ENCODE measurements at places on chromosomes 7 and 10.

- no peak for DNase-seq
Measured at GRCh38 chr7:81690251-81690650, 79.6 kb downstream of the HGF start.

DNA sequence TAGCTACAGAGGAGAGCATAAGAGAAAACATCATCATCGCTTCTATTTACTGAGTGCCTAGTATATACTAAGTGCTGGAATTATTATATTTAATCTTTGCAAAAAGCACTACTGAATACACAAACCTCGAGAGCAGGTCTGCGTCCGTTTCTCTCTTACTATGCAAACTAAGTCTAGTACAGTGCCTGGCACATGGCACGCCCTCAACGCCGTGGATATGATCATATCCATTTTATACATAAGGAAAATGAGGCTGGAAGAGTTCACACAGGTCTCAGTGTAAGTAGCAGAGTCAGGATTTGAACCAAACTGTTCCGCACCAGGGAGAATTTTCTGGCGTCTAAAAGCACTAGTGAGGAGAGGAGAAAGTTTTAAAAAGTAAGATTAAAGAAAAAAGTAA is 17.6 kb downstream of the MXI1 start:
- no peak for DNase-seq

DNA sequence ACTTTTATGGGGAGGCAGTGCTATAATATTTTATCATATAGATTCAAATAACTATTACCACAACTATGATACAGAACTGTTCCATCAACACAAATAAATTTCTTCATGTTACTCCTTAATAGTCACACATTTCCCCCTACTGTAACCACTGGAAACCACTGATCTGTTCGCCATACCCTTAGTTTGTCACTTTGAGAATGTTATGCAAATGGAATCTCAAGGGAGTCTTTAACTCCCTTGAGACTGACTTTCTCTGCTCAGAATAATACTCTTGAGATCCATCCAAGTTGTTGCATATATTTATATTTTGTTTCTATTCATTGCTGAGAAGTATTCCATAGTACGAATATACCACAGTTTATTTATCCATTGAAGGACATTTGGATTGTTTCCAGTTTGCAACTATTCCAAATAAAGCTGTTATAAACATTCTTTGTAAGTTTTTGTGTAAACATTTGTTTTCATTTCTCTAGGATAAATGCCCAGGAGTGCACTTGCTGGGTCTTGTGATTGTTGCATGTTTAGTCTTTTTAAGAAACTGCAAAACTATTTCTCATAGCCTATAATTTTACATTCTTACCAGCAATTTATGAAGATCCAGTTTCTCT is 19.7 kb upstream of the PON2 start:
- no peak for DNase-seq

DNA sequence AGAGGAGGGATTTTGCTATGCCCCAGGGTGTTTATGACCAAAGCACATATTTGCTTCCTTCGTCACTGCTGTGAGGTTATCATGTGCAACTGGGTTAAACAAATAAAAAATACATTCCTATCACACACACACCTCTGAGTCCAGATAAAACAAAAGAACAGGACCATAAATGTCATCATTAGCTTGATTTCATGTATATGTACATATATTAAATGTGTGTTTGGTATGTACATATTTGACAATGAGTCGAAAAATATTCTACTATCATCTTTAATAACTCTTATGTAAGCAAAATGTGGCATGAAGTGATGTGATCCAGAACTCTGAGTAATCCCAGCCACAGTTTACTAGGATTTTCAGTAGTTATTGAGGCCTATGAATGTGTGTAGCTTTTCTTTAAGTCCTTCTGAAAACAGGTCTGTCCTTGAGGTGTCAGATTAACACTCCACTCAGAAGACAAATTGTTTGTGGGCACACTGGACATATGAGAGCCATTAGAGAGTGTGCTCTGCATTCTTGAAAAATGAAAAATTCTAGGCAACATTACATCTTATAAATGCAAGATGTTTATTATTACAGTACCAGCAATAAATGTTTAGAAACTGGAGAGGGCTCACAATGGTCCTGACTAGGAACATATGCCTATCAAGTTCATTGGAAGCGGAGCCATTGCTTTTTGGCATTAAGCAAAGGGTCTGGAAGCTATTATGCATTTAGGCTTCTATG is 335.1 kb upstream of the SEMA3A start:
- DNase-seq: no peak

- no peak for DNase-seq
Measured at GRCh38 chr10:99369551-99369950, 40.4 kb downstream of the CNNM1 start.

- DNase-seq: no peak
Measured at GRCh38 chr10:128898133-128898915, 568.7 kb upstream of the MGMT start.

DNA sequence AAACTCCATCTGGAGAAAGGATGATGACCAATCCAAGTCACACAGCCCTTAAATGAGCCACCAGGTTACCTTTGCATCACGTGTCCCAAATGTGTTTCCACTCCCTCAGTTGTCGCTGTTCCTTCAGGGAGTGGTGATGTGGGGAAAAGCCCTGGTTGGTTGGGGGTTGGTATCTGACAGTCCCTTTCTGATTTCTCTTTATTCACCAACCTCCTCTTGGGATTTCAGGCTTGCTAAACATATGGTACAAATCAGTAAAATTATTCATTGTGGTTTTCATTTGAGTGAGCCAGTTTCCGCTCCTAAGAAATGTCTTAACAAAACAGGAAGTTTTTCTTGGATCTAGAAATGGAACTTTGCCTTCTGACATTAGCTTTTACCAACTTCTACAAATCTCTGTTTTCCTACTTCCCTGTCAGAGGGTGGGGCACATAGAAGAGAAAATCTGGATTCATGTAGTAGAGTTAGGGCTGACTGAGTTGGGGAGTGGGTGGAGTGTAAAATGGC is 40.0 kb upstream of the KMT2E start:
- DNase-seq: no peak

GRCh38 chr10:85548034-85548433 is 818.6 kb downstream of the GRID1 start:
- DNase-seq: no peak

DNA sequence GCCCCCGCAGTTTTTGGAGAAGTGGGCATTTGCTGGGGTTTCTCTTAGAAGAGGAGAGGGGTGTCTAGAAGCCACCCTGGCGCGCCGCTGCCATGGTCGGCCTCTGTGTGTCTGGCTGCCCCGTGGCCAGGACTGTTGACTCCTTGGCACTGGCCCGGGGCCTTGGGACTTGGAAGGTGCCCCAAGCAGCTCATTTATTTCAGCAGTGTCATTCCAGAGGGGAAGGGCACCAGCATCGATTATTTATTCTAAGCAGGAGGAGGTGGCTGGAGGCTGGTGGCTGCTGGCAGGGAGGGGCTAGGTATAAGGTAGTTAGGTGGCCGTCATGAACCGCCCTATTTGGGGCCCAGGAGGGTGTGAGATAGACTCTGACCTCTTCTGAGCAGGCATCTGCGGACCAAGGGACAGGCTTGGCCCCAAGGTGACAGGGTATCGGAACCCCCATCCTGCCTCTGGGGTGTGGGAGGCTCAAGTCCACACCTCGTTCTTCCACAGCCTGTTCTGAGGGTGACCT is 1.6 kb downstream of the GTF2IRD1 start:
- DNase-seq: no peak

- no peak for DNase-seq
Measured at GRCh38 chr7:1302936-1303335, 70.3 kb downstream of the UNCX start.

- DNase-seq: no peak
Measured at GRCh38 chr7:128010391-128011127, 20.7 kb downstream of the LRRC4 start.

DNA sequence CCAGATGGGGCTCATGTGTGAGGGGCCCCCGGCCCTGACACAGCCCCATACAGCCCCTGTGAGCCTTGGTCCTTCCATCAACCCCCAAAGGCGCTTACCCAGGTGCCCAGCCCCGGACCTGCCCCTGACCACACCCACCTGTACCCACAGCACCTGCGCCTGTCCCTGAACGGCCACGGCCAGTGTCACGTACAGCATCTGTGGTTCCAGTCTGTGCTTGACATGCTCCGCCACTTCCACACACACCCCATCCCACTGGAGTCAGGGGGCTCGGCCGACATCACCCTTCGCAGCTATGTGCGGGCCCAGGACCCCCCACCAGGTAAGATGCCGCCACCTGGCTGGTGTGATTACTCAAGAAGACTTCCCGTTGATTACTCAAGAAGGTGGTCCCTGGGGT is 33.5 kb downstream of the SH2B2 start:
- no peak for DNase-seq

DNA sequence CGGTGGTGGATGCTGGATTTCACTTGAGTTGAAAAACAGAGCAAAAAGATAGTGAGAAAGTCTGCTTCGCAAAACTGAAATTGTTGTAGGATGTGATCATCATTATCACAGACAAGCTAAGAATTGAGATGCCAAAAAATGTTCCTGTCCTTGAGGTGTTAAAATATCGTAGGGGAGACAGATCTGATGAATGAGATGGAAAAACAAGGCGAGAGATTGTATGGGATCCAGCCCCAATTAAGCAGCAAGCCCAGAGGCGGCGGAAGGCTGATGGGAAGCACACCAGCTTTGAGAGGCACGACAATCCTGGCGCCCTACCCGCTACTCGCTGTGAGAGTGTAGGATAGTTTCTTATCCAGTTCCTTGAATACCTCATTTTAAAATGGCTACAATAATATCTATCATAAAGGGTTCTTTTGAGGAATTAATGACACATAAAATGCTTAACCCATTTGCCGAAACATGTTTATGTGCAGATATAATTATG is 131.1 kb upstream of the PTN start:
- DNase-seq: no peak

- no peak for DNase-seq
Measured at GRCh38 chr7:104985259-104985617, 28.8 kb upstream of the KMT2E start.

DNA sequence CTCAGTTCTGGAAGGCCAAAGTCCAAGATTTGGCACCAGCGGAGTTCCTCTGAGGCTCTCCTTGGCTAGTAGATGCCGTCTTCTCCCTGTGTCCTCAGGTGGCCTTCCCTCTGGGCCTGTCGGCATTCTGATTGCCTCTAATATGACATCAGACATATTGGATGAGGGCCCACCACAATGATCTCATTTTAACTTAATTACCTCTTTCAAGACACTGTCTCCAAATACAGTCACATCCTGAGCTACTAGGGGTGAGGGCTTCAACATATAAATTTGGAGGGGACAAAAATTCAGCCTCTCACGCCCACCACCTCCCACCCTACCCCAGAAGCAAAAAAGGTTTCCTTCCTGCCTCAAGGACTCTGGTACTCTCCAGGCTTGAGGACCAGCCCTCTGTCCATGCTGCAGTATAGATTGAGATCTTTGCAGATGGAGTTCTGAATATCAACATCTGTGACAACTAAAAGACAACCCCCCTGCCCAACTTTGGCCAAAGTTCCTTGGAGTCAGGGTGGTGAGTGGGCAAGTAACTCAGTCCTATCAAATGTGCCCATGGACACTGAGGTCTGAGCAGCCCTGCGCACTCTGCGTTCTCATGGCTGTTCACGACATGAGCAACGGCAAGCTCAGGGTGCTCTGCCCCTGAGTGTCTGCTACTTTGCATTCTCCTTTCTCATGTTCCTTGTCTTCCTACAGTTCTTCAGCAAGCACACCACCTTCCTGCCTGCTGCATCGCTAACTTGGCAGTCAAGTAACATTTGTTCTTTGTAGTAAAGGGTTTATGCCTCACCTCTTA is 11.5 kb downstream of the TMEM176B start:
- DNase-seq: no peak

GRCh38 chr10:66586073-66586472 is 339.8 kb upstream of the LRRTM3 start:
- no peak for DNase-seq

GRCh38 chr10:31075881-31076609 is 44.4 kb upstream of the ZNF438 start:
- DNase-seq: no peak

- DNase-seq: peak; percentile 5
Measured at GRCh38 chr7:20330928-20331909, 519 bp downstream of the ITGB8 start.

DNA sequence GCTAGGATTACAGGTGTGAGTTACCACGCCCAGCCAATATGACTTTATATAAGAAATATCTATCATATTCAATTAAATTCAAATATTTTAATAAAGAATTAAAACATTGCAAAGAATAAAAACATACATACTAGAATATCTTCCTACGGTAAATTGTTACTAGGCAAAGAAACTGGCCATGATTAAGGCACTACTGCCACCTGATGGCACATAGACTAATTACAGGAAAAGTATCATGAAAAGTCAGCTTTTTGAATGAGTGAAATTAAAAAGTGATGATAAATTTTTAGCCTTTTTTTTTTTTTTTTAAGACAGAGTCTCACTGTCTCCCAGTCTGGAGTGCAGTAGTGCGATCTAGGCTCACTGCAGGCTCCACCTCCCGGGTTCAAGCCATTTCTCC is 30.9 kb downstream of the MRPS33 start:
- no peak for DNase-seq

- no peak for DNase-seq
Measured at GRCh38 chr10:128574581-128575210, 448.5 kb upstream of the MKI67 start.

GRCh38 chr10:11573497-11573896 is 38.0 kb downstream of the USP6NL start:
- no peak for DNase-seq

- DNase-seq: no peak
Measured at GRCh38 chr10:110169586-110169985, 37.8 kb upstream of the MXI1 start.

Measured in activated T-cell treated with anti-CD3 and anti-CD28 coated beads for 24 hours (primary cell).